NCI-H1436 treated with DMSO at 0.1 percent for 48 hours (cell line): ENCODE measurements at places on chromosomes 1 and 21.

GRCh38 chr1:224959115-224959514, 29.6 kb downstream of the DNAH14 start:
- no peak for DNase-seq

- no peak for DNase-seq
Measured at GRCh38 chr1:156151093-156151688, 2.2 kb upstream of the SEMA4A start.

DNA sequence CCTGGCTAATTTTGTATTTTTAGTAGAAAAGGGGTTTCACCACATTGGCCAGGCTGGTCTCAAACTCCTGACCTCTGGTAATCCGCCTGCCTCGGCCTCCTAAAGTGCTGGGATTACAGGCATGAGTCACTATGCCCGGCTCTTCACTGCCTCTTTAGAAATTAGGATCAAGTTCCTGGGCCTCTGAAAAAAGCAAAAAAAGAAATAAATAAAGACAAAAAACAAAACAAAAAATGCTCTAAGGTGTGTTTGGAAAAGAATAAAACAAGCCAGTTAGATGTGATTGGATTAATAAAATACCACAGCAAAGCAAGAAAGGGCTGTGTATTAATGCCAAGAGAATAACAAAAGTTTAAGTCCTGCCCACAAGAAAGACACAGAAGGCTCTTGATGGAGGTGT, 4.2 kb upstream of the ABCB10 start:
- no peak for DNase-seq

- no peak for DNase-seq
Measured at GRCh38 chr21:24118738-24119459, 1488.4 kb downstream of the MRPL39 start.
